ENCODE measurements at places on chromosomes 3 and 15.

DNA sequence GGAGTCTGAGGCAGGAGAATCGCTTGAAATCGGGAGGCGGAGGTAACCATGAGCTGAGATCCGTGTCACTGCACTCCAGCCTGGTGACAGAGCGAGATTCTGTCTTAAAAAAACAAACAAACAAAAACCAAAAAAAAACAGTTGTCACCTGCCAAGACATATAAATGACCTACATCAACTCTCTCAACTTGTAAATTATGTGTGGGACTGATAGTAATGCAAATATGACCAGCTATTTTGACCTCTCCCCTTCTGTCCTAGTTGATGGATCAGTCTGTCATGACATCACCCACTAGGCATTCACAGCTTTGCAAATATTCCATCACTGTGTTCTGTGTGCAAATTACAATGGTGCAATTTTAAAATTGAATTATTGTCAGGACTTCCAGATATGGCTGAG lies 175.4 kb downstream of the EBLN2 start:
- DNase-seq = no peak

DNA sequence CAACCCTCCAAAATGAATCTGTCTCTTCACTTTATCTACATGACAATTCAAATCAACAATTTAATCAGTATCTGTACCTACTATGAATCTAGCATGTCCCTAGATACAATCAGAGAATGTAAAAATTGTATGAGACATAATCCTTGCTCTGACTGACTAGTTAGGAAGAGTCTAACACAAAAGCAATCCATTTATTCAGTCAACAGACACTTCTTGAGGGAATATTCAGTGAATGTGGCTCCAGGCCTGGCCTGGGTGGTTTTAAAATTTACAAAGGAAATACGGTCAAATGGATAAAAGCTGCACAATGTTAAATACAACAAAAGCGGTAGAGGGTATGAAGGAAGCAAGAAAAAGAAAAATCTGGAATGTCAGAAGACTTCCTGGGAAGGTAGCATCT lies 45.2 kb downstream of the GSK3B start:
- no peak for DNase-seq

DNA sequence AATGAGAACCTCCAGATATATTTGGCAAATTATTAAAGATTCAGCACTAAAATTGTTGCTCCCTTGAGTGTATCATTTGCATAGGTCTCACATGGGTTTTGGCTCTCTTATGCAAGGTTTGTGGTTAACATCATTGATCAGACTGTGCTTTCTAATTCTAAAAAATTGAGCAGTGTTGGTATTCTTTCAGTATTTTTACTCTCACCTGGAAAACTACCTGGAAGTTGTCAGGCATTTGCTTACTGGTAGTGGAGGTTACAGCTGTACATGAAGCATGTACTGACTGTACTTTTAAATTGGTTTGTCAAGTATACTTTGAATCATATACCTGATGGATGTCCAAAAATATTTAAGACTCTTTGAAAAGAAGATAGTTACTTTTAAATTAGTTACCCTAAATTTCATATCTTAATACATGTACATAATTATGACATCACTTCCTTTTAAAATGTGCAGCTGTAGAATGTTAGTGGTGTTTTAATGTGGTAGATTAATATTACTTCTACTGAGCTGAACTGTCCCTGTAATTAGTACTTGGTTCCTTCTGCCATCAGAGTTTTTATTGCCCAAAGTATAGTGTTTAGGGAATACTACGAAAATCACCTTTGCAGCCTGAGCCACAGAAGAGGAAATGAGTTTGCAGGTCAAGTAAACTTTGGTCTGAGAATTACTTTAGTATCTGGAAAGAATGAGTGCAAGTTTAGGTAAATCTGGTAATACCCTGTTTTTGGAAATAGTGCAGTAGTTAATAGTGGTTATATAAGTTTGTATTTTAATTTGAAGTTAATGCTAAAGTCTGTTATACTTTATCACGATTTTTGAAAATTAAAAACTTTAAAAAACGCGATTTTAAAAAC lies 2.8 kb downstream of the CHD2 start:
- DNase-seq = no peak

GRCh38 chr3:39186692-39187151 lies 5.7 kb downstream of the XIRP1 start:
- peak; percentile 90 for DNase-seq

- no peak for DNase-seq
Observed at GRCh38 chr3:124920718-124921117, 13.8 kb downstream of the MUC13 start.

DNA sequence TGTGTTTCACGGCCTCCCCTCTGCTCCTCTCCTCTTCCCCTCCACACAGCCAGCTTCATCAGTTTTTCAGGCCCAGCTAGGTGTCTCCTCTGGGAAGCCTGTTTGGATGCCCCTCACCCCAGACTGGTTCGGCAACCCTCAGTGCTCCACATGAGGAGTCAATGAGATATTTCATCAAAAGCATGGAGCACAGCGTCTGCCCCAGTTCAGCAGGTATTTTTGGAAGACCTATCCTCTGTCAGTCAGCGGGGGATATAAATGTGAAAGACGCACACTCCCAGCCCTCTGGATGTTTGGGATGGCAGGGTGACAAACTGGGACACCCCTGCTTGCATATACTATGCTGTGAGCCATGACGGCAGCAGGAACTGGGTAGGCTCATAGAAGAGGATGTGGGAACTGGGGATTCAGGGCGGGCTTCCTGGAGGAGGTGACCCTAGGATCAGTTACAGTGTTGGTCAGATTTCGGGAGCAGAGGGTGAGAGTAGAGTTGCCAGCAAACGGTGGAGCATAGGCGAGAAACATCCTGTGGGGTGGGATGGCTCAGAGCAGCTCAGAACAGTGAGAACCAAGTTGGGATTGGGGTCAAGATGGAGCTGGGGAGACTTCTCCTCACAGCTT lies 42.9 kb downstream of the PXYLP1 start:
- no peak for DNase-seq

DNA sequence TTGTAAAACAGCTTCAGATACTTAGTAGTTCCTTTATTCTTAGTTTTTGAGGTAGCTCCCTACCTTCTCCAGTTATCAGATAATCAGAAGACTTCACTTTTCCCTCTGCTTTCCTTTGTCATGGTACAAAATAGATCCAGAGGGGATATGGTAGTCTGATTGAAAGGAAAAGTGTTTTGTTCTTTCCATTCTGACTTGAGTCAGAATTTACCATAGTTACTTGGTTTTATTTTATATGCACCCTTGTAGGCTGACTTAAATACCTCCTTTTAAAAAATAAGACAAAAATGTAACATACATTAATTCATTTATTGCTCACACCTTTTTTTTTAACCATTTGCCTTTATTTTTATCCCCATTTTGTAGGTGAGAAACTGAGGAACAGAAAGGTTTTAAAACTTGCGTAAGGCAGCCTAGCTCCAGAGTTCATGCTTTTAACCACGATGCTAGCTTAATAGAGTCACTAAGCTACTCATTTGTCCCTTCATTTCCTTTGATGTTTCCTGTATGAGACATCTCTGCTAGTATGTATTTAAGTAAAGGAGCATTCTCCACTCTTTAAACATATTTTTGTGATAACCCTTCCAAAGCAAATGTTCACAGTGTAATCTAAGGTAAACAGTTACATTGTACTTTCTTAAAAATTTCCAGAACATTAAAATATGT lies 187.5 kb downstream of the KLHL25 start:
- no peak for DNase-seq

DNA sequence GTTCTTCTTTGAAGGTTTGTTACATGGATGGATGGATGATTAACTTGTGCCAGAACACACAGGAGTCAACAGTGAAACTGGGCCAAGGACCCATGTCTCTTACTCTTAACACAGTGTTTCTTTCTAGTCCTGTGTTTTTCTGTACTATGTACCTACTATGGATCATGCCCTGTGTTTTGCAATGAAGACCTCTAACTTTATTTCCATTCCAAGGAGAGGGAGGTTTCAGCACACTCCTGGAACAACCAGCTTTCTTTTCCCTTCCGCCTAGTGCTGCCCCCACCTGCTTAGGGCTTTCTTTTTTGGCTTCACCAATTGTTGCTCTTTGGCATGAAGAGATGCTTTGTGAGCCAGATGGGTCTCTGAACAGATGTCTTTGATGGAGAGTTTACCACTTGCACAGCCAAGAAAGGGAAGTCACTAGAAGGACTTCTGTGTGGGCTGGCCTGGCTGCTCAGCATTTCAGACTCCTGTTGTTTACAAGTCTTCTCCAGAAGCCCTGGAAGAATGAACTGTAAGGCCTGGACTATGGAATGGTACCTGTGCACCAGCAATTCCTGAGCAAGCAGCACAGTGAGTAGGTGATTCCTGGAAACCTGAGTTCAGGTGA lies 44.5 kb downstream of the SNAPC5 start:
- no peak for DNase-seq

DNA sequence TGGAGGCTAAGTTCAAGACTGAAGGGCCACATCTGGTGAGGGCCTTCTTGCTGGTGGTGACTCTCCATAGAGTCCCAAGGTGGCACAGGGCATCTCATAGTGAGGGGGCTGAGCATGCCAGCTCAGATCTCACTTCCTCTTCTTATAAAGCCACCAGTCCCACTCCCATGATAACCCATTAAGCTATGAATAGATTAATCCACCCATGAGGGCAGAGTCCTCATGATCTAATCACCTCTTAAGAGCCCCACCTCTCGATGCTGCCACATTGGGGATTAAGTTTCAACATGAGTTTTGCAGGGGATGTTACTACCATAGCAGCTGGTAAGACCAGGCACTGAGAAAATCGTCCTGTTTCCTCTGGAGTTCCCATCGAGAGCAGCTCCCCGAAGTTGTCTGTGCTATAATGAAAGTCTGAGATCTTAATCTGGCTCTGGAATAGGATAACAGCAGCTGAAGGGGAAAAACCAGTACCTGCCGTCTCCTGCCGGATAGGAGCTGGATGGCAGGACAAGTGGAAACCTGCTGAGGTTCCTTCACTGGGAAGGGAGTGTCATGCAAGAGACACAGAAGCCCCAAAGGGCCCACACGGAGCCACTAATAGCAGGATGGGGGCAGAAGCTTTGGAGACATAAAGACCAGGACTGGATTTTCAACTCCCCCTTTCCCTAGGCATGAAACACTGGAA lies 79.5 kb upstream of the EPHB3 start:
- no peak for DNase-seq

DNA sequence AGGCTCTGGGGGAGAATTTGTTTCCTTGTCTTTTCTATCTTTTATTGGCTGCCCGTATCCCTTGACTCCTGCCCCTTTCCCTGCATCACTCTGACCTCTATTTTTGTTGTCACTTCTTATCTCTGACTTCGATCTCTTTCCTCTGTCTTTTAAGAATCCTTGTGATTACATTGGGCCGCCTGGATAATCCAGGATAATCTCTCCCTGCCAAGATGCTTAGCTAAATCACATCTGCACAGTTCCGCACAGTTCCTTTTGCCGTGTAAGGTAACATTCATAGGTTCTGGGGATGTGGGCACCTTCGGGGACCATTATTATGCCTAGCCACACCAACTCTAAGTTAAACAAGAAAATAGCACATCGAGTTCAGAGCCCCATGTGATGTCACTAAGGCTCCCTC lies 103.0 kb upstream of the DPPA4 start:
- DNase-seq = no peak

DNA sequence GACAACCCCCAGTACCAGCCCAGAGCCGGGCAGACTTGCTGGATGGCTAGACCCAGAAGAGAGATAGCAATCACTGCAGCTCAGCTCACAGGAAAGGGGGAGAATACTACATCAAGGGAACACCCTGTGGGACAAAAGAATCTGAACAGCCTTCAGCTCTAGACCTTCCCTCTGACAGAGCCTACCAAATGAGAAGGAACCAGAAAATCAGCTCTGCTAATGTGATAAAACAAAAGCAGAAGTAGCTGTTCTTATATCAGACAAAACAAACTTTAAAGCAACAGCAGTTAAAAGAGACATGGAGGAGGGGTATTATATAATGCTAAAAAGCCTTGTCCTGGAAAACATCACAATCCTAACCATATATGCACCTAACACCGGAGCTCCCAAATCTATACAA lies 283.3 kb downstream of the KLF13 start:
- no peak for DNase-seq

- DNase-seq = no peak
Observed at GRCh38 chr3:188906236-188906635, 265.5 kb upstream of the TPRG1 start.

- no peak for DNase-seq
Observed at GRCh38 chr15:51332206-51333147, 5.9 kb downstream of the CYP19A1 start.

- no peak for DNase-seq
Observed at GRCh38 chr3:155110996-155111901, 31.1 kb downstream of the MME start.

- DNase-seq = no peak
Observed at GRCh38 chr3:193096076-193096475, 144.9 kb upstream of the PLAAT1 start.

- DNase-seq = no peak
Observed at GRCh38 chr3:102715030-102715697, 280.3 kb downstream of the ZPLD1 start.

GRCh38 chr15:91780387-91780786 lies 73.1 kb upstream of the SLCO3A1 start:
- DNase-seq = no peak

- DNase-seq = no peak
Observed at GRCh38 chr3:149245738-149246451, 24.3 kb upstream of the CP start.

DNA sequence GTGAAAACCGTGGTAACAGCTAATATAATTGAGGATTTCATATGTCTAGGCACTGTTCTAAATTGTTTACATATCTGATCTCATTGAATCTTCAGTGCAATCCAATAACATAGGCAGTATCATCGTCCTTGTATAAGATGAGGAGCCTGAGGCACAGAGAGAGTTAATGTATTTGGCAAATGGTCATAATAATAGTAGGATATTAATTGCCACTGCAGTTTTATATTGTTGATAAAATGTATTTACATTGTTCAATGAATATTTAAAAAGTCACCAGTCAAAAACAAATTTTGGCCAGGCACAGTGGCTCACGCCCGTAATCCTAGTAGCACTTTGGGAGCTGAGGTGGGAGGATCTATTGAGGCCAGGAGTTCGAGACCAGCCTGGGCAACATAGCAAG lies 88.5 kb downstream of the EEFSEC start:
- no peak for DNase-seq

DNA sequence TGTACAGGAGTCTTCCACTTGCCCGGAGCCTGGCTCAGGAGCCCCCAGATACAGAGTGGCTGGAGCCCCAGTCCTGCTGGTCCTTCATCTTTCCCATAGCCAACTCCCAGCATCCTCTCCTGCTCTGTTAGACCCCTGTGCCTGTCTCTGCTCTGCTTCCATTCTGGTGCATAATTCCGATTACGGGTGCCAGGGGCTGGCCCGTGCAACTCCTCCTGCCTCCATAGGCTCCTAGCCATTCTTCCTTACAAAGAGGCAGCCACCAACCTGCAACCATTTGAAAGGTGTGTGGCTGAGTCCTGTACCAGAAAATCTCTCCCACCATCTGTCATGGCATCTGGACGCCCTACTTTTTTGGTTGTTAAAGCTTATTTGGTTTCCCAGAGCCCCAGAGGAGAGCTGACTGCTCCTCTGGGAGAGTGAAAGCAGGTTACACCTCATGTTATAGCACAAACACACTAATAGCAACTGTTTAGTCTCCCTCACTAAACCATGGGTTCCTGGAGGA lies 5.2 kb upstream of the RAD18 start:
- no peak for DNase-seq

- DNase-seq = no peak
Observed at GRCh38 chr3:12869035-12869621, 27.8 kb upstream of the RPL32 start.
